ENCODE measurements at places on chromosomes 12 and 14.

- no peak for DNase-seq
Measured at GRCh38 chr12:91988086-91988923, 157.3 kb downstream of the BTG1 start.

DNA sequence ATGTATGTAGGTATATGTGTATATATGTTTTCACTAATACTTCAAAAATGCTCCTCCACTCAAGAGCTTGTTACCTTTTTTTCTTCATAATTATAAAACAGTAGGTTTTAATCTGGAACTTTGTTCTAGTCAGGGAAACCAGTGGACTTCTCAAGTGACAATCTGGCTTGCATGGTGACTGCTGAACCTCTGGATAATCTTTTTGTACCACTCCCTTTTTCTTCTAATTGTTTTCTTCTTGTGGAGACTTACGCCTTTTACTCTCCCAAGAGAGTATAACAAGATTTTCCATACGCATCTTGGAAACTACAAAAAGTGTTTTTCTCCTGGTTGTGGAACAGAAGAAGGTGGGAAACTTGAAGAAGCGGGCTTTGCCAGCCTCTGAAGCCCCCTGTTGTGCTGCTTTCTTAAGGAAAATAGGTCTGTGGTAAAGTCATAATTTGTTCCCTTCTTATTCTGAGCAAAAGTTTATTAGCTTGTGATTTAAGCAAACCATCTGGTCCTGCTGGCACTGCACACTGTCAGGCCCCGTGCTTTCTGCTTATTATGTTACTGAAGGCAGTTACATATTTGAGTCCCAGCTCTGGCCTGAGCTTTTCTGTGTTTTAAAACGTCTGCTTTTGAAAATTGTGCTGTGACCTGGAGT is 291.8 kb downstream of the ERC1 start:
- DNase-seq = no peak

- DNase-seq = no peak
Measured at GRCh38 chr12:52091061-52091460, 11.6 kb downstream of the SMIM41 start.

DNA sequence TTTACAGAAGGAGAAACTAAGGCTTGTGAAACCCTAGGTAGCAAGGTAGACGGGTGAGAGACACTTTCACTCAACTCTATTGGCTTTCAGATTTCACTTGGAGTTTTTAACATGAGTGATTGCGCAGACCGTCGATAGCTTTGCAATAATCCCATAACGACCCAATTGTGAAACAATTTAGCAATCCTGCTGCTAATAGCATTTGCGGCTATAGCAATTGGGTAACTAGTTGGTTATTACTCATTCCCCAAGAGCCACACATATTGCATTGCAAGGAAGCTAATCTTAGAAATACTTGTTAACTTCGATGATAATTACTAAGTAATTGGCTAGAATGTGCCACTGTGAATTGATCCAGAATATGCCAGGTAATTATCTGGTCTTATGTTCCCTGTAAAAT is 159.9 kb upstream of the NOS1 start:
- no peak for DNase-seq

- no peak for DNase-seq
Measured at GRCh38 chr12:109202770-109203169, 86.4 kb downstream of the ACACB start.

DNA sequence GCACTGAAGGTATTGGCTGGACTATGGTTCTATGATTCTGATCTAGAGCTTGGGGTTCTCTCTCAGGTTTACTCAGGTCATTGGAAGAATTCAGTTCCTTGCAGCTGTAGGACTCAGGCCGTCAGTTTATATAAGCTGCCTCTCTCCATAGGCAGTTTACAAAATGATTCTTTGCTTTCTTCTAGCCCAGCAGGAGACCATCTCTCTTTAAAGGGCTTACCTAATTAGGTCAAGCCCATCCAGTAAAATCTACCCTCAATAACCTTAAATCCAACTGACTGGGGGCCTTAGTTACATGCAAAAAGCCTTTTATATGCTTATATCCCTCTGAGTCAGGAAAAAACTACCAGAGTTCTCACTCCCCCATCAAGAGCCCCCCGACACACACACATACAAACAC is 80.5 kb upstream of the GARIN6 start:
- DNase-seq = no peak

DNA sequence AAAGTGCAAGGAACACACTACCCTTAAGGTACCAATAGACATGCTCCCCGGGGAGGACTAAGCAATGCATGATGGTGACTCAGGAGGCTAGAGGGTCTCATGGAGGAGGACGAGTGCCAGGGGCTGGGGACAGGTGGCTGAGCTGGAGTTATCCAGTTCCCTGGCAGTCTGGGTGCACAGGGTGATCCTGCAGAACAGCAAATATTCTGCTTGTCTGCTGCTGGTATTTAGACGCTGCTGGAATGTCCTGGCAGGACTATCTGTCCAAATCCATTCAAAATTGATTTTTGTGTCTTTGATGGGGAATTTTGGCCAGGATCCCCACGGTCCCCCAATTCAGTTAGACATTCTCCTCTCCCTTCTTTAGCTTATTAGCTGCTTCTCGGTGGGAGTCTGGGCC is 138.7 kb downstream of the C12orf75 start:
- DNase-seq = no peak

- DNase-seq = no peak
Measured at GRCh38 chr14:33794791-33795305, 156.0 kb downstream of the EGLN3 start.

GRCh38 chr12:118185602-118186397 is 49.9 kb downstream of the PEBP1 start:
- DNase-seq = no peak

- DNase-seq = no peak
Measured at GRCh38 chr12:1488908-1489381, 105.4 kb downstream of the FBXL14 start.

- no peak for DNase-seq
Measured at GRCh38 chr12:22610131-22610530, 14.8 kb upstream of the ETNK1 start.

DNA sequence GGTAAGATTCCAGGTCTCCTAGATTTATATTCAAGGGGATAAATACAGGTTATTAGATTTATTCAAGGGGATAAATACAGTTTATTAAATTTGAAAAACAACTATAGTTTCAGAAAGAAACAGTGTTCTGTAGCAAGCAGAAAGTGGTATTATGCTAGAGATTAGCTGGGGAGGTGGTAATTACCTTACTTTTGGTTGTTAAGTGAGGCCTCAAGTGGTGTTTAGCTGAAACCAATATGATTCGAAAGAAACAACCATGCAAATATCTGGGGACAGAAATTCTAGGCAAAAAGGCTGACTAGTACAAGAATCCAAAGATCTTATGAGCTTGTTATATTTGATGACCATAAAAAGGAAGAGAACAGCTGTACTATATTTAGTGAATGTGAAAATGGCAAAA is 6.2 kb downstream of the OR4N5 start:
- no peak for DNase-seq

DNA sequence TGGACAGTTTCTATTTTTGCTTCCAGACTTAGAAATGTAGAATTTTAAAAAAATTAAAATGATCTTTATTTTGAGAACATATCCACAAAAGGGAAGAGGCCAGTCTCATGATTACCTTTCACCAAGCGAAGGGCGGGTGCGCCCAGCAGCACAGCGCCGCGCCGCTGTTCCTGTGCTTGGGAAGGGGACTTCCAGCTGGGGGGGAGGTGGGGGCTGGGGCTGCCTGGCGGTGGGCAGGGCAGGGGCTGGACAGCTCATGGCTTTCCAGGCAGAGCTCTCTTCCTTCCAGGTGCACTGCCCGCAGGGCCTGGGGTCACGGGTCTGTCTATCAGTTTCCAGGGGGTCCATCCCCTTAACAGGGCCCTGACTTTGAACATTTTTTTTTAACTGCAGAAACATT is 199.9 kb downstream of the TTC7B start:
- no peak for DNase-seq

Data from NCI-H510A treated with DMSO at 0.1 percent for 48 hours (cell line).